NCI-H524 (cell line): ENCODE measurements at places on chromosomes 4 and X.

DNA sequence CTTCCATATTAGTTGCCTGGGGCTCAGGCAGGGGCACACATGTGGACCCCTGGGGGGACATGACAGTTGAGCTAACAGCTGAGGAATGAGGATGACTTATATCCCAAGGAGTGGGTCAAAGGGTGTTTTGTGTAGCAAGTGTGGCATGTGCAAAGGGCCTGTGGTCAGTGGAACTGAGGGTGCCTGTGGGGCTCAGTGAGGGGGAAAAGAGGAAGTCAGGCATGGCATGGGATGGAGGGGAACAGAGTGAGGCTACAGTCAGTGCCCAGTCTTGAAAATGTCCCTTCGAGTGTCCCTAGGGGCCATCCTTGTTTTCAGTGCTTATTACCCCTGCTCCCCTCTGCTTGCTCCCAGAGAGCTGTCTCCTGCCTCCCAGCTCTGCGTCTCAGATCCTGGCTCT is 64.3 kb upstream of the CD99 start:
- no peak for DNase-seq

GRCh38 chr4:39232100-39232499 is 49.8 kb downstream of the WDR19 start:
- DNase-seq: no peak

GRCh38 chr4:45679411-45679810 is 444.4 kb downstream of the GABRG1 start:
- peak; percentile 39 for DNase-seq

DNA sequence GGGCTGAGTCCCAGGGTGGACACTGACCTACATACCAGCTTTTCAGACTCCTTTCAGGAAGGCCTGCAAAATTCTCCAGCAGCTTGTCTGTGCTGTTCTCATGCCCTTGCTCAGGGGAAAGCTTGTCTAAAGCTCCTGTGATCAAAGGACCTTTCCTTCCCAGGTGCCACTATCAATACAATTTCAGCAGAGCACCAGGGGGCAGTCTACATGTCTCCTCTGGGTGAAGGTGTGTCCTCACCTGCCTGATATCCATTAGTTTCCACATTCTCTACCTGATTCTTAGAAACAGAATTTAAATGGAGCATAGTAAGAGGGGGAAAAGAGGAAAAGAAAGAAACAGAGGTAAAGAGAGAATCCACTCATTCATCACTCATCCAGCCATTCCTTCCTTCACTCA is 114.2 kb downstream of the PPARGC1A start:
- no peak for DNase-seq

GRCh38 chr4:61994036-61994435 is 793.9 kb downstream of the ADGRL3 start:
- no peak for DNase-seq

- DNase-seq: no peak
Observed at GRCh38 chr4:113602646-113603228, 158.8 kb downstream of the CAMK2D start.

GRCh38 chr4:86661006-86661405 is 66.9 kb downstream of the PTPN13 start:
- DNase-seq: no peak

DNA sequence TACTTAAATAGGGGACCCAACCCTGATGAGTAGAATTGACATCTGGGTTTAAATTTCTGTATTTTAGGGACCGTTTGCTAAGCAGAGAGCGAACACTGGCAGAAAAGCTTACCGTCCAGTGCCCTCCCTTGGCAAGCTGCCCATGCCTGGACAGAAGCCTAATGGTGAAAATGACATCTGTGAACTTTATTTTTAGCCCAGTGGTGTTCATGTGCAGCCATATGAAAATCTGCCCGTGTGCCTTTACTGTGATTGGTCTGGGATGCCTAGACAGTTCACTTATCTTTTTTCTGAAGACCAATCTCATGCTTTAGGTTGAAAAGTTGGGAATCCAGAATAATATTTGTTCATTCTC is 1.1 kb downstream of the STBD1 start:
- no peak for DNase-seq

DNA sequence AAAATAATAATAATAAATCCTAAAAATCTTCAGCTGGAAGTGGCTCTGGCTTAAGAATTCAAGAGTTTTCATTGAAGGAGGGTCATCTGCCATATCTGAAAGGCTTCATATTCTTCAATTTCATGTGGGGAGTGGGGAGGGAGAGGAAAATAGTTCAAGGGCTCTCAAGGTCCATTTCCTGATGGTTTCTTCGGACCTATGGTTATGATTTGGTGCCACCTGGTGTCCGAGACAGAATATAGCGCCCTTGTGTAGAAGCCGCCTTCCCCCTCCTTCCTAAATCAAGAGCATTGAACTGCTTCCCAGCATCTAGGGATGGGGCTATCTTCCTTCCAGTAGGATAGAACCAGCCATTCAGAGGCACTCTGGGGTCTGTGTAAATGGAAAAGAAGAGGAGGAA is 34.3 kb downstream of the NLGN3 start:
- DNase-seq: peak; percentile 54

DNA sequence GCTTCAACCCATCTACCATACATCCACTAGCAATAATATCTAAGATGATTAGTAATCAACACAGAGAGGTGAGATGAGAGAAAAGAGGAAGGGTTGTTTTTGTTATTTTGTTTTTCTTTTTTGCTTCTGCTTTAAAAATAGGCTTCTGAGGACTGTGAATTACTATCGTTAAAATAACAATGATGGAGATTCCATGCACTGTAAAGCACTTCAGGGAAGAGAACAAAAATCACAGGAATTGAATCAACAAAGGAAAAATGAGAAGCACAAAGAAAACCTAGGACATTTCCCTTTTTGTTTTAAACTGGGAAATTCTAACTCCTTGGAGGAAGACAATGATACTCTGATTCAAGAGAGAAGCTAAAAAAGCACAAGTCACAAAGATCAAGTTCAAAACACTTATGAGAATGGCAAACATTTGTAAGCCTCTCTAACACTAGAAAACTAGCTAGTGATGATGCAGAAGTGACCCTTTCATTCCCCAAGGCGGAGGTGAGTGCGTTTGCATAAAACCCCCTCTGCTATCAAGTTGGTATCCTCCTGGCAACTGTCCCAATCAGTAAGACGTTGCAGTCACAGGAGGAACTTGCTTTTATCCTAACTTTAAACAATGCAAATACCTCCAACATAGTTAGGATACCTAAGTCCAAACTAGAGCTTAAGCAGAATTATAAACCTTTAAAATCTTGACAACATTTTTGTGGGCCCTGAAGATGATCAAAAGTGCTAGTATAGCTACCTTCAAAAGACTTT is 308.5 kb downstream of the CAMK2D start:
- no peak for DNase-seq

- no peak for DNase-seq
Observed at GRCh38 chrX:18687856-18688495, 16.1 kb upstream of the RS1 start.

DNA sequence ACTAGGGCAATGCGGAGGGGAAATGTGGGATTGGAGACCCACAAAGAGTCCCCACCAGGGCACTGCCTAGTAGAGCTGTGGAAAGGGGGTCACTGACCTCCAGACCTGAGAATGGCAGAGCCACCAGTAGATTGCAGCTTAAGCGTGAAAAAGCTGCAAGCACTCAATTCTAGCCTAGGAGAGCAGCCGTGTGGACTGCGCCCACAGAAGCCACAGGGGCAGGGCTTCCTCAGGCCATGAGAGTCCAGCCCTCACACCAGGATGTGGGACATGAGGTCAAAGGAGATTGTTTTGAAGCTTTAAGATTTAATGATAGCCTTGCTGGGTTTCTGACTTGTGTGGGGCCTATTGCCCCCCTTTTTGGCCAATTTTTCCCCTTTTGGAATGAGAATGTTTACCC is 379.0 kb downstream of the INPP4B start:
- no peak for DNase-seq

DNA sequence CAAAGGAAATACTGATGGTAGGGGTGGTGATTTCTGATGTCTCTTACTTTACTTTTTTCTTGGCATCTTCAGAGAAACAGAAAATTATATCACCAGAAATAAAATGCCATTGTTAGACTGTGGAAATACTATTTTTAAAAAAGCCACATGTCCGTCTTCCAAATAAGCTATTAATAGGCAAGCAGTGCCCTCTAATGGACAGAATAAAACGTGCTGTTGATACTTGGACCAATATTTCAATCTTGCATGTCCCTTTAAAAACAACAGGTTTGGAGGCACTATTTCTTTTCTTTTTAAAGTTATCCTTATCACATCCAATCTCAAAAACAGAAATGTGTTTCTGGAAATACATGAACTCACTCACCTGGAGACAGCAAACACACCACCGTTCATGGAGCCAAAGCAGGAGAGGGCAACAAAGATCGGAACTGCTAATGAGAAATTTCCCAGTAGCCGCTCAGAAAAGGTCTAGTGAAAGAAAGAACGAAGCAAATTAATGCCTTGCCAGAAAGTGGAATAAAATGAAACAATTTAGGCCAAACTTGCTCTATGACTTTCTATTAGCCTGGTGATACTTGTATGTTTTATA is 59.2 kb downstream of the SLC7A11 start:
- peak; percentile 40 for DNase-seq

DNA sequence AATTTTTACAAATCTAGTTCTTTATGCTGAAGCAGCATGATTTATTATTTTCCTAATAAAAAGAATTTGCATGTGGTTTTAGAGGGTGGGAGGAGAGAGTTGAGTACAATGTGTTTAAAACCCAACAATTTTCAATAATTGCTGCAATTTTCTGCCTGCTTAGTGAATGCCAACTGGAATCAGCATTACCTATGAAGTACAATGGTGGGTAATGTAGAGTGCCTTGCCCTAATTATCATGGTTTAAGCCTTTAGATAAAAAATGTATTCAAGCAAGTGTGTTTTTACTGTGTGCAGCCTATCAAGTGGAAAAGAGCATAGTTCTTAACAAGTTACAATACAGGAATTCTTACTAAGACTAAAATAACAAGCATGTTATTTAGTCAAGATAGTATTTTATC is 77.9 kb upstream of the ANKRD50 start:
- no peak for DNase-seq

GRCh38 chrX:107686792-107687191 is 58.5 kb downstream of the PRPS1 start:
- DNase-seq: no peak

GRCh38 chr4:8754634-8755589 is 116.7 kb downstream of the HMX1 start:
- no peak for DNase-seq

- no peak for DNase-seq
Observed at GRCh38 chrX:53031380-53031779, 17.2 kb upstream of the GPR173 start.

- no peak for DNase-seq
Observed at GRCh38 chrX:104488811-104489210, 77.2 kb upstream of the IL1RAPL2 start.

GRCh38 chr4:83326546-83326945 is 8.1 kb downstream of the HPSE start:
- no peak for DNase-seq

- DNase-seq: peak; percentile 56
Observed at GRCh38 chr4:158209825-158210807, at the start of gene TMEM144. TSS of gene TMEM144 (plus strand) at chr4:158210486. CDS start at chr4:158212668, 2,182 bp downstream.

DNA sequence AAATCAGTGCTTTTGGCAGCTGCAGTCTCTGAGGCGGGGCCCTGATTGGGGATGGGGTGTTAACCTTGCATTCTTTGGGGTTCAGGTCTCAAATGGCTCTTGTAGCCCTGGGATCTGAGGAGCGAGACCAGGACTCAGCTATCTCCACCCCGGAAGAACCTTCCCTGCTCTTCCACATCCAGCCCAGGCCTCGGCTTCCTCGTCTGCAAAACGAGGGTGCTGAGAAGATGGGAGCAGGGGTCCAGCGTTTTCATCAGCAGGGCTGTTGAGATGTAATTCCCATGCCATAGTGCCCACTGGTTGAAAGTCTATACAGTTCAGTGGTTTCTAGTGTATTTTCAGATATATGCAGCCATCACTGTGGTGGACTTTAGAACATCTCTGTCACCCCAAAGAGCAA is 34.6 kb upstream of the WFS1 start:
- no peak for DNase-seq

DNA sequence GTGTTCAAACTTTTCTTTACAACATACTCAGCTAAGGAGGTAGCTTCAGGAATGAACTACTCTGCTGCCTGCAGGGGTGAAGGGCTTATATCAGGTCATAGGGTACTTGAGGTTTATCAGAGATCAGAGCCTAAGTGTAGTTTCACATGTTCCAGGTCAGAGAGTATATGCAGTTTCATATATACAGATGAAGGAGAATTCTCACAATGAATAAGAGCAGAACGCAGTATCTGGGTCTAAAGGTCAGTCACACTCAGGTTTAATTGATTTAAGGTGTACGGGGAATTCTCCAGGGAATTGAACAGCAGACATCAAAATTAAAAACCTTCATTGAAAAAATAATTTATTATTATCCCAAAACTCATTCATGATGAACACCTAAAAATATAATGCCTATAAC is 700.6 kb downstream of the TECRL start:
- DNase-seq: no peak

DNA sequence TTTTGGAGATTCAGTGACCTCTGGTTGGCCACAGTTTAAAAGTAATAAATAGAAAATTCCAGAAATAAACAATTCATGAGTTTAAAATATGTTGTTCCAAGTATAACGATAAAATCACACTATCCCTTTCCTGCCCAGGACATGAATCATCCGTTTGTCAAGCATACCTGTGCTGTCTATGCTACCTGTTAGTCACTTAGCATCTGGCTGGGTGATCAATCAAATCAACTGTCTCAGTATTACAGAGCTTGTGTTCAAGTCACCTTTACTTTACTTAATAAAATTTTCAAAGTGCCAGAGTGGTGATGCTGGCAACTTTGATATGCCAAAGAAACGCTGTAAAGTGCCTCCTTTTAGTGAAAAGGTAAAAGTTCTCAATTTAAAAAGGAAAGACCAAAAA is 979.5 kb upstream of the NDST4 start:
- DNase-seq: no peak

- DNase-seq: no peak
Observed at GRCh38 chr4:83716874-83717273, 181.0 kb downstream of the GPAT3 start.

DNA sequence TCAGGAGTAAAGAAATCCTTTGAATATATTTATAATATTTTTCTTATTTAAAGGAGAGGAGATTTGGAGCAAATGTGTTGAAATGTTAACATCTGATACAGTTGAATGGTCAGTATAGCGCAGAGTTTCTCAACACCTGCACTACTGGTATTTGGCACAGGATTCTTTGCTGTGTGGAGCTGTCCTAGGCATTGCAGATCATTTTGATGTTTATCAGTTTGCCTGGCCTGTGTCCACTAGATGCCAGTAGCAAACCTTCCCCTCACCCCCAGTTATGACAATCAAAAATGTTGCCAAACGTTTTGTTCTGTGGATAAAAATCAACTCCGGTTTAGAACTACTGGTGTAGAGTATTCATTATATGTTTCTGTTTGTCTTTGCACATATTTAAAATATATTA is 765.3 kb upstream of the SLIT2 start:
- no peak for DNase-seq

DNA sequence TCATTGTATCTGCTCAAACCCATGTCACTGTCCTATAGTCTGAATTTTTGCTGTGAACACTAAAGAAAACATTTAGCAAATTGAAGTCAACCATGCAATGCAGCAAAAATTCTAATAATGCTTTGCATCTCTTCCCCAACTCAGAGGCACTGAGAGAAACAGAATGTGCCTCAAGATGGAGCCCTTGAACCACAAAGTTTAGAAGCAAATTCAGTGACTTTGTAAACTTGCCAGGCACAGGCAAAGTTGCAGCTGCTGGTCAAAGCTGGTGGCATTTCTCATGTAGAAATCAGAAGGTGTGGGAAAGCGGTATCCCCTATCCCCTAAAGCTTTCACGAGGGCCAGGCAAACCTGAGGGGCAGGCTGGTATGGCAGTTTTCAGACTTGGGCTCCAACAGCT is 121.7 kb upstream of the DIPK2B start:
- peak; percentile 25 for DNase-seq

GRCh38 chr4:121408-122084 is 2.8 kb upstream of the ZNF718 start:
- DNase-seq: no peak
